ENCODE measurements at places on chromosomes 11 and 22.

DNA sequence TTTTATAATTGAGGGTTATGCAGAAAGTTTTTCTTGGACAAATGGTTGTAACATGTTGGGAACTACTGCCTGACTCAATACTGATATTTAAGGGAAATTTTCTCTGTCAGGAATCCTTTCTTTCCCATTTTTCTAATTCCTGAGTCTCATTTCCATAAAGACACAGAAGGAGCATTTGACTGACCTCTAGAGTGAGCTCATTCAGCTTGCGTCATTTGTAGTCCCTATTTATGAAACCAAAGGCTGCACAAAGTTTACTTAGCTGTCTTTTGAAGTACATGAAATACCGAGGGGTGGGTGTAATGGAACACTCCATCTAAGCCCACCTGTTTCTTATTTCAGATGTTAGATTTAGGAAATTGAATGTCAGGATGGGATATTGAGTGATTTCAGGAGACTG is 359.5 kb upstream of the C11orf87 start:
- no peak for DNase-seq

- DNase-seq = no peak
Observed at GRCh38 chr11:44749189-44749588, 22.4 kb downstream of the TSPAN18 start.

DNA sequence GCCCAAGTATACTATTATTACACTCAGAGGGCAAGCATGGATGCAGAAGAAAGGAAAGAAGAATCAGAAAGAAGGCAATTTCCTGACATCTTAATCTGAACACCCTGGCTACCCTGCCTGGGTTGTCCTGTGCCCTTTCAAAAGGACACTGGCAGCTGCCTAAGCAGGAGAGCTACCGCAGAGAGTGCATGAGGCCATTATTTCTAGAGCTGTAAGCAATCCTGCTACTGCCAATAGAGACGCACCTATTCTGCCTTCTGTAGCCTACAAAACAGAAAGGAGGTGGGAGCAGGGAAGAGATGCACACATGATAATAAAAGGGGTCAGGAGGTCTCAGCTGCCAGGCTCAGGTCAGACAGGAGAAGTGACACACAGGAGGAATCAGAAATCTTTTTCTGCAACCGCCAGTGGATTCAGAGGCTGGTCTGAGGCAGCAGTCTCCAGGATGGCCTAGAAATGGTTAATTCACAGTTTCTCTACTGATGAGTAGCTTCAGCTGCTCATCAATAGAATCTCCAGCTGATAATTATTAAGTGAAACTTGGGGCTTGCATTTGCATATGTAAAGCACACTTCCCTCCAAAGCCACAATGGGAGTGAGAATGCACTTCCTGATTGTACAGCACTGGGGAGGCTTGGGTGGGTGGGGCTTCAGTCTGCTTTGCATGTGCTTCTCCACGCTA is 253.9 kb downstream of the LARGE1 start:
- no peak for DNase-seq

GRCh38 chr11:72680624-72681158 is 6.5 kb upstream of the PDE2A start:
- DNase-seq = no peak

- DNase-seq = no peak
Observed at GRCh38 chr22:26669060-26669481, 11.7 kb downstream of the MIAT start.

DNA sequence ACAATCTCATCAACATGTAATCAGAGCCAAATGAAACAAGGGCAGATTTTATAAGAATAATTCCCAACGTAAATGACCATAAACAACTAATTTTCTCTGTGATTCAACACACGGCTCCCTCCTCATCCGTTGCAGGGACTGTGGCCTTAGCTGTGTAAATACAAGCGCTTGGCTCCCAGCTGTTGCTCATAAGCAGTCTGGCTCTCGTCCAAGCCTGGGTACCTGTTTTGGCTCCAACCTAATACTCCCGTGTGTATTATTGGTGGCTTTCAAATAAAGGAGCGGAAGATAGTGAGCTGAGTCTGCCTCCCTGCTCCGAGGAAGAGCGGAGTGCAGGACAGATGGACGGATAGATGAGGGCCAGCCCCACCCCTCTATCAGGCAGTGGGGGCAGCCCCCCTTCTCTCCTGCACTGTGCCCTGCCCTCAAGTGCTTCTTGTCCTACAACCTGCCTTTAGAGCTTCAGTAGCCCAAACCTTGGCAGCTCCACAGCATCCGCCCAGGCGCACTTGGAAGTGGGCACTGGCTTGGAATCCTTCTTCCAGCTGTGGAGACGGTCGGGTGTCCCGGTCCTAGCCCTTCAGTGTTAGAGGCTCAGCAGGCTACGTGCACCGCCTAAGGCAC is 670.9 kb downstream of the BRD1 start:
- DNase-seq = no peak

- DNase-seq = no peak
Observed at GRCh38 chr22:17647991-17648390, 9.4 kb downstream of the BCL2L13 start.

- no peak for DNase-seq
Observed at GRCh38 chr11:66047541-66048365, 1.2 kb downstream of the GAL3ST3 start.

DNA sequence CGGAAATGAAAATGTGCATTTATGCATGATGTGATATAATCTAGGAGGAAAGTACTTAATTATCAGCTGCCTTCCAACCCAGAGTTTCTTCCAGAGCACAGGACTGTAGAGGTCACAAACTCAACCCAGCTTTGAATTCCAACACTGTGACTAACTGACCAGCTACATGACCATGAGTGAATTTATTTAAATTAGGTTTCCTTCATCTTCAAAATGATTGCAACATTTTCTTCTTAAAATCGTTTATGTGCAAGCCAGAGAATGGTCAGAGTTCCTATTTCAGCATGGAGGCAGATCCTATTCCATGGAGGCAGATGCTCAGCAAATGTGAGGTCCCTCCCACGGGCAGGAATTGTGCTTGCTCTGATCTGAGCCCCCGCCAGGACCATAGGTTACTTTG is 42.4 kb downstream of the OSBP start:
- DNase-seq = no peak

DNA sequence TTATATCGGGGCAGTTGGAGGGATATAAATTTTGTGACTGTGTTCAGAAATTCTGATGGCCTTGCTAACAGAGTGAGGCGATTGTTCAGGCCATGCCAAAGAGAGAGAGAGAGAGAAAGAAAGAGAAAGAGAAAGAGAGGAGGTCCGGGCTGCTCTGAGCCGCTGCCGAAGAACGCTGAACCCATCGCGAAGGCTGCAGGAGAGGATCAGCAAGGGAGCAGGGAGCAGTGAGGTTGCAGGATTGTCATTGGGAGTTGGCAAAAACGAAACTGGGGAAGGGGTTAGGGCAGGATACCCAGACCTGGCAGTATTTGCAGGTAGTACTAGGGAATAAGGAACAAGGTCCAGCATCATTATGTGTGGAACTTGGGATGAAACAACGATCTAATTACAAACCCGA is 537.1 kb downstream of the INSC start:
- DNase-seq = no peak

DNA sequence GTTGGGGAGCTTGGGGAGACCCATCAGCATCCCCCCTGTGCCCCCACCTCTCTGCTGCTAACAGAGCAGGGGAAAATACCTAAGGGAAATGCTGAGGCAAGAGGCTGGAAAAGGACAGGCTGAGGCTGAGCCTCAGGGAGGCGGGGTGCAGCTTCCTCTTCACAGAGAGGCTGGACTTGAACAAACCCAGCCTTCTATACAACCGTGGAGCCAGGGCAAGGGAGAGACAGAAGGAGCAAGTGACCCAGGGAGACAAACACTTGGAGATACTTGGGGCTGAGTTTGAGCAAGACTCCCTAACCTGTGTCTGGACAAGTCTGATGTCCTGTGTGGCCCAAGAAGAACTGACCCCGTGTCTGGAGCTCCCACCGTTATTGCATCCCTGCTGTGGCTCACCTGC is at the start of gene SLCO2B1:
SLCO2B1 (plus strand) TSS at position 229 of the 400 bp plus-strand sequence. CDS start 275 bp downstream, outside the sequence.
- no peak for DNase-seq

DNA sequence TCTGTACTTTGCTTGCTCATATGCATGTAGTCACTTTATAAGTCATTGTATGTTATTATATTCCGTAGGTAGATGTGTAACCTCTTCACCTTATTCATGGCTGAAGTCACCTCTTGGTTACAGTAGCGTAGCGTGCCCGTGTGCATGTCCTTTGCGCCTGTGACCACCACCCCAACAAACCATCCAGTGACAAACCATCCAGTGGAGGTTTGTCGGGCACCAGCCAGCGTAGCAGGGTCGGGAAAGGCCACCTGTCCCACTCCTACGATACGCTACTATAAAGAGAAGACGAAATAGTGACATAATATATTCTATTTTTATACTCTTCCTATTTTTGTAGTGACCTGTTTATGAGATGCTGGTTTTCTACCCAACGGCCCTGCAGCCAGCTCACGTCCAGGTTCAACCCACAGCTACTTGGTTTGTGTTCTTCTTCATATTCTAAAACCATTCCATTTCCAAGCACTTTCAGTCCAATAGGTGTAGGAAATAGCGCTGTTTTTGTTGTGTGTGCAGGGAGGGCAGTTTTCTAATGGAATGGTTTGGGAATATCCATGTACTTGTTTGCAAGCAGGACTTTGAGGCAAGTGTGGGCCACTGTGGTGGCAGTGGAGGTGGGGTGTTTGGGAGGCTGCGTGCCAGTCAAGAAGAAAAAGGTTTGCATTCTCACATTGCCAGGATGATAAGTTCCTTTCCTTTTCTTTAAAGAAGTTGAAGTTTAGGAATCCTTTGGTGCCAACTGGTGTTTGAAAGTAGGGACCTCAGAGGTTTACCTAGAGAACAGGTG is 11.1 kb downstream of the CCND1 start:
- DNase-seq = no peak

- DNase-seq = no peak
Observed at GRCh38 chr11:130766650-130767565, 149.4 kb downstream of the SNX19 start.

DNA sequence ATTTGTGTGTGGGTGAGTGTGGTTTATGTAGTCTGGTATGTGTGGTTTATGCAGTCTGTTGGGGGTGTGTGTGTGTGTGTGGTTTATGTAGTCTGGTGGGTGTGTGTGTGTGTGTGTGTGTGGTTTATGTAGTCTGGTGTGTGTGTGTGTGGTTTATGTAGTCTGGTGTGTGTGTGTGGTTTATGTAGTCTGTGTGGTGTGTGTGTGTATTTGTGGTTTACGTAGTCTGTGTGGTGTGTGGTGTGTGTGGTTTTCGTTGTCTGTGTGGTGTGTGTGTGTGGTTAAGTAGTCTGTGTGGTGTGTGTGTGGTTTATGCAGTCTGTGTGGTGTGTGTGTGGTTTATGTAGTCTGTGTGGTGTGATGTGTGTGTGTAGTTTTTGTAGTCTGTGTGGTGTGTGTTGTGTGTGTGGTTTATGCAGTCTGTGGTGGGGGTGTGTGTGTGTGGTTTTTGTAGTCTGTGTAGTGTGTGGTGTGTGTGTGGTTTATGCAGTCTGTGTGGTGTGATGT is 26.2 kb upstream of the PARVG start:
- DNase-seq = no peak

- no peak for DNase-seq
Observed at GRCh38 chr11:3627291-3627690, 14.5 kb downstream of the ART5 start.

- no peak for DNase-seq
Observed at GRCh38 chr11:123173040-123173855, 21.8 kb downstream of the CLMP start.

GRCh38 chr22:33569018-33569417 is 351.3 kb downstream of the LARGE1 start:
- no peak for DNase-seq

DNA sequence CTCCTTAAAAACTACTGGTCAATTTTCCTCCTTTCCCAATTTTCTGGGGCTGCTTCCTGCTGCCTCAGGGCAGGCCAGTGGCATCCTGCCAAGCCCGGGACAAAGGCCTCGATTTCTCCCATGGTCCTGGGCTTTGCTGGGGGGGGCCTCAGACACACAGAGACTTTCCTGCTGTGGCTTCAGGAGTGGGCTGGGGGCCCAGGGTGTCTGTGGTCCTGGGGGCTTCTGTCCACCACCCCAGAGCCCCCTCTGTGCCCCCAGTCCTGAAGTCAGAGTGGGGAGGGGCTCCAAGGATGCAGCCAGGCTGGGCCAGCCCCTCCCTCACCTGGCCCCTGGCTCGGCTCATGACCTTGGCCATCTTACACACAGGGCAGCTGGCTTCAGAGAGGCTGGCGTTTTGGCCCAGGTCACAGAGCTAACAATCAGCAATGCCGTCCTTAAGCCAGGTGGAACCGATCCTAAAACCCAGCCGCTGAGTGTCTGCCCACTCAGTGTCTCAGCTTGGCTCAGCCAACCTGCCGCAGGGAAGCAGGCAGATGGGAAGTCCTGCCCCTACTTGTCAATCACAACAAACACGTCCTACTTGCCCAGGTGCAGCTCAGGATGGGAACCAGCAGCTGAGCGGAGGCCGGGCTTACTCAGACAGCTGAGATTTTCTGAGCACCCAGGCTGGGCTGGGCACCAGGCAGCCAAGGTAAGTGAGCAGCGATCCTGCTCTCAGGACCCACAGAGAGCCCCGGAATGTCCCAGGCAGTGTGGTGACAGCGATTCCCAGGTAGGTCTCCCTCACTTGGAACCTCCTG is 34.6 kb downstream of the OSBPL5 start:
- DNase-seq = no peak

DNA sequence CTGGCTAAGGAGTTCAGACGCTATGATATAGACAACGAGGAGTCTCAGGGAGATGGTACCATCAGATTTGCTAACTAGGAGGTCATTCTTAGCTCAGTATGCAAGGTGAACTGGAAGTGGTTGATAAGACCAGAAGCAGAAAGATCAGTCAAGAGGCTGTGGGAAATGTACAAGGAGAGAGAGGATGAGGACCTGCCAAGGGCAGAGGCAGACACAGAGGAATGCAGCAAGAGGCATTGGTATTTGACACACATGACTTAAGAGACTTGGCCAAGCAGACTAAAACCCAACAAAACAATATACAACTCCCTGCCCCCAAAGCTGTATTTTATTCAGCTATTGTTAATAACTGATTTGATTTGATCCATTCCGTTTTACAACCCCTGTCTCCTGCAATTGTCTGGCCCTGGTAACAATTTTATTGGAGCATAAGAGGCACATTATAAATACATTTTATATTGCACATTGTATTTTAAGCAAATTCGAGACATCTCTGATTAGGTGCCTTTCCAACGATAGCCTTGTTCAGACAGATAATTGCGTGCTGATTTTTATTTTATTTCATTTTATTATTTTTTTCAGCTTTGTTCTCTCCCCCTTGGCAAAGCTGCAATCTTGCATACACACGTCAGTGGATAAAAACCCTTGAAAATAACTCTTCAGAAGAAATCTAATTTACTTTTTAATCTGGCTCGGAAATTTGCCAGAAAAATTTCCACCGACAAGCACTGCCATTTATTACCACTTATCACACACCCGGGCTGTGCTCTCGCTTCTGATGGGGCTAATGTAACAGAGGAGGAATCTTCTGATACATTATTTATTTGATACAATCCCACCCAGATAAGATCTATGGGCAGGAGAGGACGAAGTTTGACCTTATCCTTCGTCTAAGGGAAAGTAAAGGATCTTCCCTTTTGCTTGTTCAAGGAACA is 237.8 kb downstream of the NXPE2 start:
- DNase-seq = no peak

All from T-helper 9 cell (primary cell).